Myocyte (in vitro differentiated cells): ENCODE measurements at places on chromosomes 13 and 19. TPM values are rescaled to one million over a fixed set of nuclear protein-coding genes. Genes with fewer than 3 reads are reported as not detected.

Gene RAB4B
- 19.6 and 21.4 TPM in 2 replicates for total RNA-seq

DNA sequence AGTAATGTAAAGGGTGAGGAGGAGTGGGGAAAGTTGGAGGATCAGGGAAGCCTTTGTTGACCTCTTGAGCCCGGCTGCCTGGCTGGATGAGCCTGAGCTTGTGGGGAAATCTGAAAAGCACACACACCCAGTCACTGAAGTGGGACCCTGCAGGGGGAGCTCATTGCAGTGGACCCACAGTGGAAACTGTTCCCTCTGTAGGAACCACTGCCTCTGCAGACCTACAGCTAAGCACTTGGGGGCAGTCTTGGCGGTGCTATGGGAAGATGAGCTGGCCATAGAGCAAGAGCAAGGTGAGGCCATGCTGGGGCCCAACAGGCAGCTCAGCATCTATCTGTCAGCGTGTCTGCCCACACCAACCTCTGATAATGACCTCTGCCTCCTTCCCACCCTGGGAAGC lies 294.8 kb downstream of the TSHZ3 start:
- DNase-seq, result peak; percentile 48

GRCh38 chr13:30968846-30969245 lies 36.4 kb downstream of the TEX26 start:
- DNase-seq, result peak; percentile 14

Gene SLITRK1
- total RNA-seq, result 0.08 TPM in 1 of 2 replicates, not detected in the other

DNA sequence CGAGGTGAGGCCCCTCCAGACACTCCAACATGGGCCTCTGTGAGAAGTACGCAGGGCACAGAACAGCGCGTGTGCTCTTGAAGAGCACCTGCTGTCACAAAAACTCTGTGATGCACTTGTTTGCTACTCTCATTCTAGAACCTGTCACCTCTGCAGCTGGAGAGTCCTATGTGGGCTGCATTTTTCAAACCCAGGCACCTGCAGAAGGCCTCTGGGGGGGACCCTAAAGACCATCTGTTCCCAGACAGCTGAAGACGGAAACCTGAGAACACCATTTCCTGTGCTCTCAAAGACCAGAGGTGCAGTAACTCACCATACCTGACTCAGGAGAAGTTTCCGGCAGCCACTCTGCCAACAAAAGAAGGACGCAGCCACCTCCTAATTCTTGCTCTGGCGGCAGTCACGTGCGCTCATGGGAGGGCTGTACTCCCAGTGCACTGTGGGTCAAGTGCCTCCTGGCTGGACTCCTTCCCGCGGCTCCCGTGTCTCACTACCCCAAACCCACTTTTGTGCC lies 28.1 kb downstream of the RANBP3 start:
- no peak for DNase-seq
